ENCODE measurements at places on chromosomes 1 and 21.

DNA sequence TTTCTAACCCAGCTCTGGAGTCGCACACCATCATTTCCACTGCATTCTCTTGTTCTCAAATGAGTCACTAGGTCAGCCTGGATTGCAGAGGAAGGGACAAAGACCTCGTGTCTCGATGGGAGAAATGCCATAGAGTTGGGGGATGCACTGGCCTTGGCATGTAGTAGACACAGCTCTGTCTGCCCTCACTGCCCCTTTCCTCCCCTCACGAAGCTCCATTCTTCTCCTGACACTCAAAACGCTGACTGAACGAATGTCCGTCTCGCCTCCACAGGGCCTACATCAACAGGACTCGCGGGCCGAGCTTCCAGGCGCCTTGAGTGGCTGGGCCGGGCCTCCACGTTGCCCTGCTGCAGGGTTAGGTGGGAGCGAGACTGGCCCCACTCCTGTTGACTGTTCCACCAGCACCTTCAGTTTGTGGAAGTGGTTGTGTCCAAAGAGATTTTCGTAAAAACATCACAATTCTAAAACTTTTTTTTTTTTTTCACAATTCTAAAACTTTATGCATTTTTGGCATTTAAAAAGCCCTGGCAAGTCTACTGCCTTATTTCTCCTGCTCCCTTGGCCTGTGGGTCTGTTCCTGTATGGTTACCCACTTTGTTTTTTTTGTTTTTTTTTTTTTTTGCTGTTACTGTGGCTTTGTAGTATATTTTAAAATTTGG is 18.8 kb downstream of the PKNOX1 start:
- DNase-seq, result no peak

- no peak for DNase-seq
Observed at GRCh38 chr21:33308586-33309490, 15.9 kb upstream of the IFNAR1 start.

DNA sequence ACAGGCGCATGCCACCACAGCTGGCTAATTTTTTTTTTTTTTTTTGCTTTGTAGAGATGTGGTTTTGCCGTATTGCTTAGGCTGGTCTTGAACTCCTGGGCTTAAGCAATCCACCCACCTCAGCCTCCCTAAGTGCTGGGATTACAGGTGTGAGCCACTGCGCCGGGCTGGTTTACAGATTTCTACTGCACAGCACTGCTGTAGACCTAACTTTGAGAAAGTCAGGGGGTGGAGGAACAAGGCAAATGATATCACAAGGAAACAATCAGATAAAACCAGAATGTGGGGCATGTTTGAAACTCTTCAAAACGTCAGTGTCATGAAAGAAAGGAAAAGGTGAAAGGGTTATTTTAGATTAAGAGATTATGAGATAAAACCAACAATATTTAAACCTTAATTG is 45.3 kb downstream of the URB2 start:
- no peak for DNase-seq

GRCh38 chr1:212606395-212607205 is 2.0 kb upstream of the ATF3 start:
- no peak for DNase-seq

GRCh38 chr1:169899519-169900217 is 6.0 kb upstream of the SCYL3 start:
- DNase-seq, result no peak
